A549 (cell line): ENCODE measurements at places on chromosomes 6 and 20. TPM values are rescaled to one million over a fixed set of nuclear protein-coding genes. Genes with fewer than 3 reads are reported as not detected.

DNA sequence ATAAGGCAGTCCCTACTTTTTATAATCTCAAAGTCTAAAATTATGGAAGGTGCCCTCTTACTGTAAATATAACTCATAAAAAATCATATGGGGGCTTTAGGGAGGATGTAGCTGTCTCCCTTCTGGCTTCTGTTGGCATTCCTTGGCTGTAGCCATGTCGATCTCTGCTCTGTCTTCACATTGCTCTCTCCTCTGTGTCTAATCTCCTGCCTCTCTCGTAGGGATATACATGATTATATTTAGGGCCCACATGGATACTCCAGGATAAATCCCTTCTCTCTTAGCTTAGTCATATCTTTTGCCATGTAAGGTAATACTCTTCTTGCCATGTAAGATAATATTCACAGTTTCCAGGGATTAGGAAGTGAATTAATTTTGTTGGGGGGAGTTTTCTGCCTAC, 28.6 kb downstream of the CDS2 start:
- DNase-seq: no peak

DNA sequence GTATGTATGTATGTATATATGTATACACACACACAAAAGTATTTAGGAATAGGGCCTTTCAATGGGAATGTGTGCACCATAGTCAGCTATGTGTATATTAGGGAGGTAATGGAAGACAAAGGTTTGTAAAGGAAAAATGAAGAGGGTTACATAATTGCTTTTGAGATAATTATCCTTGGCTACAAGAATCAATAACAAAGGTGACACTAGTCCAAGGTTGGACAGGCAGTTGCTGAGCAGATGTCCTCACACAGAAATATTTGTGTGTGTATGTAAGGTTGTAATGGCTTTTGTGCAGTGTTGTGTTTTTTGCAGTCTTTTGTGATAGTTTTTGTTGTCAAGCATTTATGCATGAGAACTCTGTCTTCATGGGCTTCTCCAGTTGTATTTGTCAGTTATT, 157.9 kb upstream of the MARCKS start:
- DNase-seq: no peak

DNA sequence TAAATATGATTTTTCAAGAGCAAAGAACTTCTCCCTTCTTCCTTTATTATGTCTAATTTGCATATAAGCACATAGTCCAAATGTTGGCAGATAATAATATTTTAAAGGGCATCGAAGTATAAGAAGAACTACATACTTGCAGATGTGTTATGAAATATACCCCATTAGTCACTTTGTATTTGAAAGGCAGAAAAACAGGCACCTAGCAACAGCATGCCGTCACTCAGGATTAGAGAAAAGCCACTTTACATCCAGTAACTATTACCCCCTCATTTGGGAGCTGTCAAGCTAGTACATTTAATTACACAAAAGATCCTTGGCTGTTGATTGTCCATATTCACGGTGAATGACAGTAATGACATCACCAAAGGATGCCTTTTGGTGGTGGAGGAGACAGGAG, 99.3 kb upstream of the ARMC2 start:
- DNase-seq: no peak

DNA sequence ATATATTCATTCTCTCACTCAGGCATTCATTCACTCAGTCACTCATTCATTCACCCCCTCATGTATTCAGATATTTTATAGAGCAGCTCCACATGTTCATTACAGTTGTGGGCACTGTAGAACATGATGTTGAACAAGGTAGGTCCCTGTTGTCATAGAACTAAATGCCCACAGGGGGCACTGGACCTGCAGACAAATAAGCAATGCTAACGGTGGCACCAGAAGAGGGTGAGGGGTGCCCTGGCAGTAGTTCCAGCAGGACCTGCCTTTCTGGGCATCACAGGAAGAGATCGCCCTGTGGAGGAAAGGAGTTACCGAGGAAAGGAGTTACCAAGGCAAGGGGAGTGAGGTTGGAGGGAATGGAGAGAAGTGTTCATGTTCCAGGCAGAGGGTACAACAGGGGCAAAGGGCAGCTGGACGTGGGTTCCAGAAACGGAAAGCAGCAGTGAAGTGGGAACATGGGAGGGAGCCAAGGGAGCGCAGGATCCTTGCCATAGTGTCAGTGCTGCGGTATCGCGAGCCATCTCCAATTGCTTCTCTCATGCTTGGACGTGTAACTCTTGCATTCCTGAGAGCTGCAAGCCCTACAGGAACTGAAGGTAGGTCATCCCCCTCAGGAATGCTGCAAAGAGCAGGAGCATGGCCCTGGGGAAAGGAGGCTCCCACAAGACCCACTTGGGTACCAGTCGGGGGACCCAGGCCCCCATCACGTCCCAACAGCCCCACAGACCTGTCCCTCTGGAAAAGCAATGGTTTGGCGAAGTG, 128.2 kb downstream of the EDN3 start:
- peak; percentile 48 for DNase-seq

ARFGEF3 gene
- polyA plus RNA-seq: 0.15 to 0.25 TPM (median 0.18 TPM) in 3 replicates

- DNase-seq: no peak
These were observed 4.0 kb upstream of the ZNF217 start for GRCh38 chr20:53597521-53598120.

DNA sequence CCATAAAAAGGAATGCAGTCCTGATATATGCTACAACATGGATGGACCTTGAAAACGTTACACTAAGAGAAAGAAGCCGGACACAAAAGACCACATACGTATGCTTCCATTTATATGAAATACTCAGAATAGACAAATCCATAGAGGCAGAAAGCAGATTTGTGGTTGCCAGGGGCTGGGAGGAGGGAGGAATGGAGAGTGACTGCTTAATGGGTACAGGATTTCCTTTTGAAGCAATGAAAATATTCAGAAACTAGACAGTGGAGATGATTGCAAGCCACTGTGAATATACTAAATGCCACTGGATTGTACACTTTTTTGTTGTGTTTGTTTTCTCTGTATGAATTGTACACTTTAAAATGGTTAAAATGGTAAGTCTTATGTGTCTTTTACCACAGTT, 29.4 kb upstream of the CDKN1A start:
- DNase-seq: no peak

DNA sequence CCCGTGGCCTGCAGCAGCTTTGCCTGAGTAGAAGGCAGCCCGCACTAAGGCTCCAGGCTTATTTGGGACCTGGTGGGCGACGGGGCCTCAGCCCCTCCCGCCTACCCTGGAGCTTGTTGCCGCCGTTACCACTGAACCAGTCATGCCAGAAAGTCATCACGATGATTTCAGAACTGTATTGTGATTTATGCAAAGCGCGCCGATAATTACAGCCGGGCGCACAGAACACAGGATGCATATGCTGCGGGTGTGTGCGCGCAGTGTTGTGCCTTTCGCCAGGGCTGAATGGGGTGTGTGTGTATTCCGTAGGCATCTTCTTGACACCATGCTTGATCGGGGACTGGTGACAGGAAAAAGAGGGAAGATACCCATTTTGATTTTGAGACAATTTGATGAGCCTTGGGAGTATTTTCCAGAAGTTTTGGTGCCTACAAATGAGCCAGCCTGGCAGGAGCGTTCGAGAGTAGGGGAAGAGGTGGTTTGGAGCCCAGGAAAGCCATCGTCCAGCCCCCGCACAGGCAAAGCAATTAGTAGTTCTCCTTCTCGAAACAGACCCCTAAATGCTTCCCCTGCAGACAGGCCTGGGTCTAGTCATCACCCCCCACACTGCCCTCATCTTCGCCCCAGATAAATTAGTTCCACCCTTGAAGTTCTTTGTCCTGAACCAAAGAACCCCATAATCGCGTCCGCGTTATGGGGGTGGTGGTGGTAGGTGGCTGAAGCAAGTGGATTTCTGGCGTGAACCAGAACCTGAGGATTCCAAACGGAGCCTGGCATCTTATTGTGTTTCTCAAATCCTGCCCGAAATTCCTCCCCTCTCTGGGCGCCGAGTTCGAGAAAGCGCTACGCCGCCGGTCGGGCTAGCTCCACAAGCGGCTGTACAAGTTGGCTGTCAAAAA, 1.9 kb upstream of the NR2E1 start:
- DNase-seq: no peak

- no peak for DNase-seq
These were observed 50.2 kb downstream of the TMEM242 start for GRCh38 chr6:157272866-157273755.

GRCh38 chr6:131208787-131209186, 73.5 kb downstream of the AKAP7 start:
- DNase-seq: no peak

ADTRP gene
- polyA plus RNA-seq: 0.35 to 0.59 TPM (median 0.42 TPM) in 3 replicates

DNA sequence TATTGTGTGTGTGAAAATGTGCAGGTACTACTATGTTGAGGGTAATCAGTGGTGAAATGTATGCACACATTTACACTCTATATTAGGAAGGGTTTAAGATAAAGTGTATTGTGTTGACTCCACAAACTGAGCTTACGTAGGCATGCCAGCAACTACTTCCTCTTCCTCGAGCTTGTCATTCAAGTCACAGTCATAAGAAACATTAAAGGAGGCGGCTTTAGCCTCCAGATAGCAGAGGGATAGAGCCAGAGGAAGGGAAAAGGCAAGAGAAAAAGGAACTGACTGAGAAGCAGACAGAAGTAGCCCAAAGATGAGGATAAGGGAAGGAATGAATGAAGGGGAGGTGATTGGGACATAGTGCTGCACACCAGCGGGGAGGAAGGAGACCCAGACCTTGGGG, 55.2 kb downstream of the SMLR1 start:
- DNase-seq: no peak

DNA sequence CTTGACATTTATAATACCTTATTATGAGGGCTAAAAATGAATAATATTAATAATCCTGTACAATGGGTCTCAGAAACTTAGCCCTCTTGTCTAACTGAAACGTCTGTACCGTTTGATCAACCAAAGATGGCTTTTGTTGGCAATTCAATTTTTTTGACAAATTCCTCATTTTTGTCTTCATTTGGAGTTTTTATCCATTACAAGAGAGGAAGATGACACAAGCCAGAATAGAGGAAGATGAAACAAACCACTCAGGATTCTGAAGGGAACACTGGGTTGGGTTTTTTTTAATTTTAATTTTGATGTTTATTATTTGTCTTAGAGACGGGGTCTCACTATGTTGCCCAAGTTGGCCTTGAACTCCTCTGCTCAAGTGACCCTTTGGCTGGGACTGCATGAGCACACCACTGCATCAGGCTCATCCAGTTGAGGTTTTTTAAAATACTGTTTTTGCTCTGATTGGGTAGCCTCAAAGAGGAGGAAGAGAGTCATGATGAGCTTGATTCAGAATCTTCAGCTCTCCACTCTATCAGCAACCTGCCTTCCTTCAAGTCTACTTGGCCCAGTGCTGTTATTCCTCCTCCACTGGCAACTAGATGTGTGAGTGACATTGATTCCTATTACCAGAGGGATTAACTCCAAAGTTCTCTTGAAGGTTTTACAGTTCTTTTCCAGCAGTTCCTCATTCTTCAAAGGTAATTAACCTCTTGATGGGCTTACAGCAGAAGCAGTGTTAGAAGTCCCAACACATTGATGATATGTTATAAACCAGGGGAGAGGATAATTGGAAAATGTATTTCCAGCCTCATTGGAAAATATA, 71.3 kb downstream of the ATXN1 start:
- no peak for DNase-seq

- DNase-seq: no peak
These were observed 2.1 kb upstream of the DOK5 start for GRCh38 chr20:54473340-54473739.

DNA sequence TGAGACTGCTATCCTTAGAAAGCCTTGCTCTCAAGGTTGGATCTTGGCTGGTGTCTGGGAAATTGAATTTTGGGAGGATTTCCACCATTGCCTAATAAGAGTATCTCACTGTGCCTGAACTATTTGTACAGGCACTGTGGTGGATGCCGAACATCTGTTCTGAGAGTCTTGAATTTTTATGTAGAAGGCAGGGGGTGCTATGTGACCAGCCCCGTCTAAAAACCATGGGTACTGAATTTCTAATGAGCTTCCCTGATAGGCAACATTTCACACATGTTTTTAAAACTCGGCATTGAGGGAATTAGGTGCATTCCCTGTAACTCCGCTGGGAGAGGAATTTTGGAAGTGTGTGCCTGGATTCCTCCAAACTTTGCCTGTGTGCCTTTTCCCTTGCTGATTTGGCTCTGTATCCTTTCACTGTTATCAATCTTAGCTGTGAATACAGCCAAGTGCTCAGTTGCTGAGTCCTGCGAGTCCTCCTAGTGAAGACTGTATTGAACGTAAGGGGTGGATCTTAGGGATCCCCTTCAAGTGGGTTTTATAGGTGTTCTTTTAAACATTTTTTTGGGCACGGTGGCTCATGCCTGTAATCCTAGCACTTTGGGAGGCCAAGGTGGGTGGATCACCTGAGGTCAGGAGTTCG, 27.6 kb upstream of the SCAF8 start:
- no peak for DNase-seq

SLC32A1 gene
- polyA plus RNA-seq: not detected in 3 replicates

PRDM13 gene
- polyA plus RNA-seq: 0.41 to 0.59 TPM (median 0.44 TPM) in 3 replicates

DNA sequence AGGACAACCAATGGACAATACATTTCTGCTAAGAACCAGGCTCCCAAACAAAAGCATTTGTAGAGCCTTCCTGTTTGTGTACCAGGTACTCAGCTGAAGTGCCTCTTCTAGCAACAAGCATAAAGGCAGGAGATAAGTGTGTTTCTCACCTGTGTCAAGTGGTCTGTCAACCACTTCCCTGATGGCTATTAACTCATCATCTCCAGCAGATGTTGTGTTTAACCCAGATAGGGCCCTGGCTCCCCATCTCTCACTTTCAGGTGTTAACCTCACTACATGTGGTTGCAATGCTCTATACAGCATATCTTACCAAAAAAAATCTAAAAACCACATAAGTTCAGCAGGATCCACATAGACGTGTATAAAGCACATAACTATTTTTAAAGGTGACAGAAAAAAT, 9.6 kb upstream of the IL17A start:
- no peak for DNase-seq

BPI gene
- not detected in 3 replicates for polyA plus RNA-seq

TMC2 gene
- not detected in 3 replicates for polyA plus RNA-seq

ANKRD66 gene
- not detected in 3 replicates for polyA plus RNA-seq

GRCh38 chr6:41724586-41725501, 10.6 kb downstream of the TFEB start:
- DNase-seq: no peak

MACROD2 gene
- 0.71 to 1.3 TPM (median 1.2 TPM) in 3 replicates for polyA plus RNA-seq

BNIP5 gene
- polyA plus RNA-seq: not detected in 3 replicates

CENPB gene
- polyA plus RNA-seq: 93.1 to 107 TPM (median 106 TPM) in 3 replicates

- no peak for DNase-seq
These were observed 796 bp upstream of the TUBB start for GRCh38 chr6:30719356-30719755.

GRCh38 chr6:149750136-149750609, 632 bp downstream of the PCMT1 start:
- DNase-seq: peak; percentile 70

DNA sequence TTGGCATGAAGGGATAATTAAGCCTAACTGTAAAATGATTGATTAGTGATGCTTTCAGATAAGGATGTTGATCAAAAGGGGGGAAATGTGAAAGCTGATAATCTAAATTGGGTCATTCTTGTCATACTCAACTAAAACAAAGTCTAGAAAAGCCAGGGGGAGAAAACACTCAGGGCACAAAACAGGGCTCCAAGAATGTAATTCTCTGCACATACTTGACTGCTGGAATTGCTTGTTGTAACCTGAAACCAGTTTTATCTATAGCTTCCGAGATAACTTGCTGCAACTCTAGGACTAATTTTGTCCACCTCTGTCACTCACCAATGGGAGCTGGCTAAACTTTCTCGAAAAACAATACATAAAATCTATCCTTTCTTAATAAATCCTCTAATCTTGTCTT, 310.3 kb downstream of the CLVS2 start:
- DNase-seq: no peak
